NCI-H526 (cell line): ENCODE measurements at places on chromosomes 2 and 18.

DNA sequence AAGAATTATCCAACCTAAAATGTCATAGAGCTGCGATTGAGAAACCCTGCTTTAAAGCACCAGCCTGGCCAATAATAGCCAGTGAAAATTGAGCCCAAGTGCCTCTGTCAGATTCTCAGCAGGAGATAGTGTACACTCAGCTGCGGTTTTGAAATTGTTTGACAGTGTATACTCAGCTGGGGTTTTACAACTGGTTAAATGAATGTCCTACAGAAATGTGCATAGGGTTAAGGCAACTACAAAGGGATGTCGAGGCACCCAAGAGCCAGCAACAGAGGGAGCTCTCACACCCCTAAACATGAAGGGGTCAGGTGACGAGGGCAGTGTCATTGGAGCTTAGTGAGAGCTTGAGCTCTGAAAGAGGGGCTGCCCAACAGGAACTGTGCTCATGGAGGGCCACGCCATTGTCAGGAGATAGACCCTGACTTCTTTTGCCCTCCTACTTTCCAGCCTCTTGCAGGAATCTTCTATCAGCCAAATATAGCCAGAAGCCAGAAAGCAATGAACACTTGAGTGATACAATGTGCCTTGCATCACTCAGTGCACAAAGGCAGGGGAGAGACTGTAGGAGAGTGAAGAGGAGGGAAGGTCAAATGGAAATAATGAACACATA is 15.1 kb downstream of the ACTG2 start:
- no peak for DNase-seq

- DNase-seq = no peak
Observed at GRCh38 chr2:241000831-241001321, 2.5 kb downstream of the SNED1 start.

DNA sequence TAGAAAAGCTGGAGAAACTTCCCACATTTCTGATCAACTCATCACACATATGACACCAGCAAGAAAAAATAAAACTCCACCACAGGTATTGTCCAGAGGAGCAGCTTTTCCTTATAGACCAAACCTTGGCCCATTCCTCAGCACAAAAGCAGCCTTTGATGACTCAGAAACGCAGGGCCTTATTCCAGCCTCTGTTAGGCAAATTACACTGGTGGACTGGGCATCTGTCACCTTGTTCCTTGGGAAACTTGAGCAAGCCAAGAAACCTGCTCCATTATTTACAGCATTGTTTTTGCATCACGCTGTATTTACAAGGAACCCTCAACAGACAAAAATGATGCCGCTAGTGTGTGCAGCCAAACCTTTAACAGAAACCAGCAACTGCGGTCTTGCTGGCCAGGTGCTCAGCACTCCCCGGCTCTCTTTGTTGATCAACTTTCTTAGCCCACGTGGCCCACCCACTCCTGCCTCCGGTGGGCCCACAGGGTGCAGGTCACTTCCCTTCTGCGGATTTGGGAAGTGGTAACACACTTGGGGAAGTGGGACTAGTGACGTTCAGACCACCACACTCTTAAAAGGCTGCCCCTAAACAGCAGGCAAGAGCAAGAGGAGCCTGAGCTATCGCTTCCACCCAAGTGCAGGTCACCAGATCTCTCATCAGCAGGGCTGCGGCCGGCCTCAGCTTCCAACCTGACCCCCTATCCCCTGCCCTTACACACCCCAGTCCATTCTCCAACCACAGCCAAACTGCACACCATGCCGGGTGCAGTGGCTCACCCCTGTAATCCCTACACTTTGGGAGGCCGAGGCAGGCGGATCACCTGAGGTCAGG is 1.5 kb downstream of the AP1S3 start:
- DNase-seq = peak; percentile 12

DNA sequence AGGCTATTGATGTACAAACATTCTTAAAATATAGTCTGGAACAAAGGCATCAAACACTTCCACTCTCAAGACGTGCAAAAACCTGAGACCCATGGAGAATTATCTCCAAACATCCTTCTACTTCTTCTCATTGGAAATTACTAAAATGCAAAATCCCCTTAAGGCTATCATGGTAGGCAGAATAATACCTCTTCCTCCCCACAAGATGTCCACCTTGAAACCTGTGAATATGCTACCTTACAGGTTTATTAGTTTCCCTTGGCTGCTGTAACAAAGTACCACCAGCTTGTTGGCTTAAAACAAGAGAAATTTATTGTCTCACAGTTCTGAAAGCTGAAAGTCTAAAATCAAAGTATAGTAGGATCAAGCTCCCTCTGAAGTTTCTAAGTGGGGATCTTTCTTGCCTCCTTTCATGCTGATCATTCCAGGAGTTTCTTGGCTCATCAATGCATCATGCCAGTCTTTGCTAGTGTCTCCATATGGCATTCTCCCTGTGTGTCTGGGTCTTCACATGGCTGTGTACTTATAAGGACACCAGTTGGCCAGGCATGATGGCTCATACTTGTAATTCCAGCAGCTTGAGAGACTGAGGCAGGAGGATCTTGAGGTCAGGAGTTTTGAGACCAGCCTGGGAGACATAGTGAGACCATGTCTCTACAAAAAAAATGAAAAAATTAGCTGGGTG is 163.7 kb upstream of the NCK2 start:
- peak; percentile 30 for DNase-seq

DNA sequence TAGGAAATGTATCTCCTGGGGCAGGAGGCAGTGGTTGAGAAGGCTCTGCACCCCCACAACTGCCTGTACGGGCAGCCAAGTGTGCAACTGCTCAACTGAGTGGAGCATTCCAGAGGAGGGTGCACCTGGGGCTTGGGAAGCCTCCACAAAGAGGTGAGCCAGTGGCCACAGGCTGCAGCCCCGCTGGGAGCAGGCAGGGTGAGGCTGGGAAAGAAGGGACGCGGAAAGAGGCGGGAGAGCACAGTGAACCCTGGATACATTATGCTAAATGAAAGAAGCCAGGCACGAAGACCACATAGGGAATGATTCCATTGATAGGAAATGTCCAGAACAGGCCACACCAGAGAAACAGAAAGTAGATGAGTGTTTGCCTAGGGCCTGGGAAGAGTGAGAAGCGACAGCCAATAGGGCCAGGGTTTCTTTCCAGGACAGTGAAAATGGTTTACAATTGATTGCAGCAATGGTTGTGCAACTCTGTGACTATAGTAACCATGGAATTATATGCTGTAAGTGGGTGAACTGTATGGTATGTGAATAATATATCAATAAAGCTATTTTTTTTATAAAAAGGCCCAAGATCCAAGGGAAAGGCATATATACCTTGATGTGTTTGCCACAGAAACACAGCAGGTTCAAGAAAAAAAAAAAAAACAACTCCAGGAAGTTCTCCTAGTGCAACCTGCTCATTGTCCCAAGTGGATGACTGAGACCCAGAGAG is 82.4 kb downstream of the DDX1 start:
- peak; percentile 99 for DNase-seq

DNA sequence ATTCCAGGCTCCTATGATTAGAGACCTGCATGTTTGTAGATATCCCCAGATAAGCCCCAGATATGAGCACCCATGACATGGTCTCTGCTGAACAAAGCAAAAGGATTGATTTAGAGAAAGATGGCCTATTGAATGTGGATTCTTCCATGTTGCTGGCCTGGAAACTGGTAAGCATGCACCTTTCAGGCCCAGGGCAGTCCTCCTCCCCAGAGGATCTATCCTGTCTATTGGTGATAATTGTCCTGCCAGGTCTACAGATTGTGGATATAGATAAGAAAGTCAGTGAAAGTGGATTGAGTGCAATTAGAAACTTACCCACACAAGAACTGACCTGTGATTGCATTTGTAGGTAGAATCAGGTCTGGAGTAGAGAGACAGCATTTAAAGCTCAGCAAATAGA is 256.9 kb upstream of the SIX3 start:
- DNase-seq = no peak

- no peak for DNase-seq
Observed at GRCh38 chr18:65523461-65523860, 227.4 kb upstream of the CDH7 start.

- no peak for DNase-seq
Observed at GRCh38 chr2:173652767-173653431, 298.2 kb downstream of the CDCA7 start.

- DNase-seq = no peak
Observed at GRCh38 chr18:3037423-3037915, 24.5 kb upstream of the LPIN2 start.

GRCh38 chr18:72834731-72835130 is 33.1 kb downstream of the NETO1 start:
- DNase-seq = no peak

- no peak for DNase-seq
Observed at GRCh38 chr2:186709529-186710450, 15.9 kb downstream of the FAM171B start.

DNA sequence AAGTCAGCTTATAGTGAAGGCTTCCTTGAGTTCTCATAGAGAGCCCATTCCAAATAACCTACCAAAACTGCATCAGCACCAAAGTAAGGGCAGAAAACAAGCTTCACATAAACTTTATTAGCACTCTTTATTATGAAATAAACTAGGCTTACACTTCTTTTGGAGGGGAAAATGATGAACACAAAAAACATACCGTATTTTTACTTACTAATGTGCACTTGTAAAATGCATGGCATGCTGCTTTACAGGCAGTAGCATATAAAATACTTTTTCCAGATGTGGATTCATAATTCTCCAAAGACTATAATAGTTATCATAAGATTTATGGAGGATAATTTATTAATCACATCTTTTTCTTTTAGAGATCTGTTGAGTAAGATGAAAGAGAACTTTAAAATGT is 133.9 kb downstream of the OSR1 start:
- no peak for DNase-seq

DNA sequence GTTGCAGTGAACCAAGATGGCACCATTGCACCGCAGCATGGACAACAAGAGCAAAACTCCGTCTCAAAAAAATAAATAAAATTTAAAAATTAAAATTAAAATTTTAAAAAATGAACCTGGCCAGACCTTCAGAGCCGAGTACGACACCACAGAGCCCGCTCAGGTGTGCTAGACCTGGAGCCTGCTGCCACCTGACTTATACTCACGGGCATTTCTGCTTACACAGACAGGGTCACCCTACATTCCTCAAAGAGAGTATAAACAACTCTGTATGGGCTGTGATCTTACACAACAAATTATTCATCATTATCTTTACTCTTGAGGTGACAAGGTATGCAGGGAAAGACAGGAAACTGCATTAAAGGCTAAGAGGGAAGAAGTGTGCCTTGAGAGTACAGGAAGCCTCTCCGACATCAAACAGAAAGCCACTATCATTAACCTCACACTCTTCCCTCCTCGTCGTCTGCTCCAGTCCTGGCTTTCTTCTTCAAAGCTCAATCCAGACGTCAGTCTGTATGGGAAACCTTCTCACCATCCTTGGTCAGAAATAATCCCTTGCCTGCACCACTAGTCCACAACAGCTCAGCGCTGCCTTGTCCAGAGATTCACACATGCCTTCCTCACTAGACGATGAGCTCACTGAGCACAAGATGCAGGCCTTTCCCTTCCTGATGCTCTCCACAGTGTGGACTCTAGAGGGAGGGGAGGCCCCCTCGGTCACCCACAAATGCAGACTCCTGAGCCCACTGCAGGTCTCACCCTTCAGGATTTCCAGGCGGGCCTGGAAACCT is 56.2 kb downstream of the UXS1 start:
- no peak for DNase-seq

DNA sequence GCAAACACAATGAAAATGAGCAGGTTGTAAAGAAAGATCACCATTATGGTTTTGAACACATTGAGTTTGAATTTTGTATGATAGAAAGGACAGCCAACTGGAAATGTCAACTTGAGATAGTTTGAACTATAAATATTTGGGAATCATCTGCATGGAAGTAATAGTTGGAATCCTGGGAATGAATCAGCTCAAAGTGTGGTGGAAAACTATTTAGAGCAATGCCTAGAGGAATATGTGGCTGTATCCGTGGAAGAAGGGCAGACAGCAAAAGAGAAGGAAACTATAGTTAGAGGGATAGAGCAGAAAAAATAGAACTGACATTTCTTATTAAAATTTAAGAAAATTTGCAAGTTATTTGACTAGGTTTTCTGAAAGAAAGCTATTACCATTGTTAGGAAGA is 112.5 kb upstream of the OTX1 start:
- no peak for DNase-seq

DNA sequence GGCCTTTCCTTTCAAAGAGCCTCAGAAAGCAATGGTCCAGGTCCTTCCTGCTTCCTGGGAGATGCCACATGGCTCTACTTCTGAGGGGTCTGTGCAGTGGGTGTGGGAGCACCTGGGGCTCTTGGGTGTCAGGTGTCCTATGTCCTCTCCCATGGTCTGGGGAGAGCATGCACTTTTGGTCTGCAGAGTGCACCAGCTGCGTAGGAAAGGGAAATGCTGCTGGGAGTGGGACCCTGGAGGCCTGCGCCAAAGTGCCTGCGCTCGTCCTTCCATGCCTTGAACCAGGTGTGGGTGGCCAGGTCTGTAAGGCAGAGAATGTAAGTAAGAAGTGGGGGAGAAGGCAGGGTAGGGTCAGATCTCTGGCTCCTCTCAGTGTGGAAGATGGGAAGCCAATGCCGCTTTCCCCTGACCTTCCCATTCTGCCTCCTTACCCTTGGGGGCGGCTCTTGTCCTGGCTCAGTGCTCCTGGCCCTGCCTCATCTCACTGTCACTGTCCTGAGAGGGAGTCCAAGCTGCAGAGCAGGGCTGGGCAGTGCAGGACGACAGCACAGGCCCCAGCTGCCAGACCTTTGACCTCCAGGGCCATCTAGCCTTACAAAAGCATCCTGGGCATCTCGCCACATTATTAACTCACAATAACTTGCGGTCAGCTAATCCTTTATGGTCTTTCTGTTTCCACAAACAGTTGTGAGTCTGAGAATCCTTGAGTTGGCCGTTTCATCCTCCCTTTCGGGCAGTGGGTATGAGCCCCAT is 6.6 kb upstream of the PROM2 start:
- DNase-seq = no peak

DNA sequence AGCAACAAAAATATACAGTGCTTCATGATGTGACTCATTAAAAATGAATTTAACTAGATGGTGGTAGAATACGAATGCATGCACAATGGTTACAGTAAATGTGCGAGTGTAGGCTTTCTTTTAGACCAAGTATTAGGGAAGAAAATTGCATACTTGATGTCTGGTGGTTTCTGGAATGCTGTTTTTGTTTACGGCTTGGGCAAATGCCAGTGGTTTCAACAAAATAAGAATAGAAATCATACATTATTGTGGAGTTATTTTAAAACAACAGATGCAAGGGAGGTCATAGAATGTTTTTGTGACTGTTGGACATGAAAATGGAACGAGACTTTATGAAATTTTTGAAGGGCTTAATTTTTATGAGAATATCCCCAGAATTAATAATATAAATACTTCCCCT is 580.9 kb downstream of the PLCL1 start:
- DNase-seq = no peak

- no peak for DNase-seq
Observed at GRCh38 chr2:61534926-61535325, 3.2 kb downstream of the XPO1 start.

GRCh38 chr2:220127876-220128275 is 500.4 kb downstream of the SLC4A3 start:
- DNase-seq = no peak

- DNase-seq = no peak
Observed at GRCh38 chr2:14700753-14701152, 68.2 kb downstream of the LRATD1 start.
